ENCODE measurements at places on chromosomes 2 and 18.

DNA sequence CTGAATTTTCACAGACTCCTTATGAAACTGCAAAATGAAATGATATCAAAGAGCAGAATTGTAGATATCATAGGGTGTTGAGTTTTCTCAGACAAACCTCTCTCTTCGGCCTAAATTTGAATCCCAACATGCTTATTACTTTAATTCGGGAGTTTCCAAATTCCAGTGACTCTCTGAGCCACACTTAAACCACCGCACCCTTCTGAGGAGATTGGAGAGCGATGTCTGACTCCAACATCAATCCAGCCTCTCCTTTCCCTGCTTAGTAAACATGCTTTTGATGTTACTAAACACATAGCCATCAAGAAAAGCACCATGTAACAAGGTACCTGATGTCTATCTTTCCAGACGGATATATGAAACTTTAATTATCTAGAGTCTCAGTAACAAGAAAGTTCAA lies 103.1 kb upstream of the ARHGAP28 start:
- no peak for DNase-seq

DNA sequence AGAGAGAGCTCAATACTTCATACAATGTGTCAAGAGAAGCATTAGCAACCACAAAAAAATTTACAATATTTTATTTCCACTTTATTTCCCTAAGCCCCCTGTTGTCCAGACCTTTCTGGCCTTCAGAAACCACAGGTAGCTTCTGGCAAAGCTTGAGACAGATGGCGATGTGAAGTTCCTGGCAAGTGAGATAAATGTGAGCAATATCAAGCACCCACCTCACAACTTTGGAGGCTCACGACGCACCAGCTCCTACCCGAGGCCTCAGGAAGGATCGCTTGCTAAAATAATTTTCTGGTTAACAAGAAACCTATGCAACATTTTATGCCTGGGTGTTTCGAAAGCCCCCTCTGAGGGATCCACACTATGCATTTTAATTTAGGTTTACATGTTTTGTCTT lies 158.1 kb upstream of the CHAC2 start:
- DNase-seq = no peak

- DNase-seq = no peak
Measured at GRCh38 chr2:138012082-138012481, 47.8 kb downstream of the HNMT start.

- DNase-seq = no peak
Measured at GRCh38 chr2:112648081-112648480, 2.3 kb downstream of the SLC20A1 start.

DNA sequence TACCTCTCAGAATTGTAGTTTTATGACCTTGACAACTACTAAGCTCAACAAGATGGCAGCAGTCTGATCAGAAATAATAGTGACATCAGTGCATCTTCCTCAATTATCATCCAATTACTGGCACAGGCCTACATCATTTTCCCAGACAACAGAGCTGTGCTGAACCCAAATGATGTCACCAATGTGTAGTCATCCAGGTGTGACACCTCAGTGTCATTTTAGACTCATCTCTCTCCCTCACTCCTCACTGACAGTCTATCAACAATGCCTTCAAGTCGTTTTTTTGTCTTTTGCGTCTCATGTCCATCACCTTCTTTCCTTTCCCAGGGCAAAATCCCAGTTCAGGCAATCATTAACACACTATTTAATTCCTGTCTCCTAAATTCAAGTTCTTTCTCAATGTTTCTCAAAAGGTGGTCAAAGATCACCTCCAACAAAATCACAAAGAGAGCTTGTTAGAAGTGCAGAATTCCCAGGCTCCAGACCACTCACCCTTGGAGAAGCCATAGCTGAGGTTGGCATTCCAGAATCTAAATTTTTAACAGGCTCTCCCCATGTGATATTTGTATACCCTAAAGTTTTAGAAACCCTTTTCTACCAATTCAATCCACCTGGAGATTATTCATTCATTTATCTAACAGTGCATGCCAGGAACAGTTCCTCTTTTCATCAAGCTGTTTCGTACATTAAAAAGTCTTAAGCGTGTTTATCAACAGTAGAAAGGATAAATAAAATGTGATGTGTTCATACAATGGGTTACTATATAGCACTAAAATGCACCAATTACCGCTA lies 125.3 kb upstream of the KLF7 start:
- DNase-seq = no peak

DNA sequence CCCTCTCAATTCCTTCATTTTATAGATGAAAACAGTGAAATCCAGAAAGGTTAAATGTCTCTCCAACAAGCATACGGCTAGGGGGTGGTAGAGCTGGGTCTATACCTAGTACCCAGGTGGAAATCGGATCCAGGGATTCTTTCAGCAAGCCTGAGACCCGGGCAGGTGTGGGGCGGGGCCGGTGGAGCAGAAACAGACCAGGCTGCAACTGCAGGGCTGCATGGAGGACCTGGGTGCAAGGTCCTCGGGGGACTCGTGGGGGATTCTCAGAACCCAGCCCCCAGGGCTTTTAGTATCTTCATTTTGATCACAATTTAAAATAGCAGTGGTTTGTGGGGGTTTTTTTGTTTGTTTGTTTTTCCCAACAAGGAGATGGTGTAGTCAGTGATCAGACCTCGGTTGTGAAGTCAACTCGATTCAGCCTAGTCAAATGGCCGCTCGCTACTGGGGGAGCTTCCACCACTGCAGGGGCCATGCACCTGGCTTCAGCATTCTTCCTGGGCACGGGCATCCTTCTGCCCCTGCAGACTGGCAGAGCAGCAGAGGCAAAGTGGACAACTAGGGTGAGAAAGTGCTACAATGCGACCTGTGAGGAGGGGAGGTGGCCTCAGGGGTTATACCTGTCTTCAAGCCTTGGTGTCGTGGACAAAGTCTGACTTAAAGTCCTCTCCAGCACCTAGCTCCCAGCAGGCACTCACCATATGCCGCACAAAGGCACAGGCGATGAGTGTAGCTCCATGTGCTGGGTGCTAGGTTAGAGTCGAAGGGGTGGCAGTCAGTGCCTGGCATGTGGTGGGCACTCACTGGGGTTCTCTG lies 46.3 kb downstream of the GORASP2 start:
- DNase-seq = no peak

DNA sequence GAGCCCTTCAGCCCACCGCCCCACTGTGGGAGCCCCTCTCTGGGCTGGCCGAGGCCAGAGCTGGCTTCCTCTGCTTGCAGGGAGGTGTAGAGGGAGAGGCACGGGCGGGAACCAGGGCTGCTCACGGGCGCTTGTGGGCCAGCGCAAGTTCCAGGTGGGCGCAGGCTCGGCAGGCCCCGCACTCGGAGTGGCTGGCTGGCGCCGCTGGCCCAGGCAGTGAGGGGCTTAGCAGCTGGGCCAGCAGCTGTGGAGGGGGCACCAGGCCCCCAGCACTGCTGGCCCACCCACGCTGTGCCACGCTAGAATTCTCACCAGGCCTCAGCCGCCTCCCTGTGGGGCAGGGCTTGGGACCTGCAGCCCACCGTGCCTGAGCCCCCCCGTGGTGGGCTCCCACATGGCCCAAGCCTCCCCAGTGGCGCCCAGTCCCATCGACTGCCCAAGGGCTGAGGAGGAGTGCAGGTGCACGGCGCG lies 45.2 kb downstream of the SLC5A7 start:
- no peak for DNase-seq
